Suppressor macrophage treated with lipopolysaccharide for 1 hour (primary cell): ENCODE measurements at places on chromosomes 3 and 15.
A peak's percentile ranks its signal among the peaks of the same experiment; 100 is the strongest.

- DNase-seq = peak; percentile 12
Measured at GRCh38 chr3:44468572-44469520, 8.6 kb downstream of the ZNF445 start.

DNA sequence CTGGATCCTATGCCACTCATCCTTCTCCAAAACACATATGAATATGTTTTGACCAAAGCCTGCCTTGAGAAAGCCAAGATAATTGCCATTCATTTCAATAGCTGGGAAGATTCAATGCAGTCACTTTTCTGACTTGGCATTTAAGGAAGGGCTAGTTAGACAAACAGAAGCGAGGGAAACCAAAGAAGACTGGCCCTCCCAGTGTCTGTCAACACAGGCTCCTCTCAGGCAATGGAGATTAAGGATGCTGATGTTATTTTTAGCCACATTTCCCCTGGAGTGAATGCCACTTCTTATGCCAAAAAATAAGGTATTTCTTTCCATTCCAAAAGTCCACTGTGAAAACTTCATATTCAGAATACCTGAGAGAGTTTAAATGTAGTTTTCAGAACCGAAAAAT is 101.7 kb downstream of the P3H2 start:
- no peak for DNase-seq

DNA sequence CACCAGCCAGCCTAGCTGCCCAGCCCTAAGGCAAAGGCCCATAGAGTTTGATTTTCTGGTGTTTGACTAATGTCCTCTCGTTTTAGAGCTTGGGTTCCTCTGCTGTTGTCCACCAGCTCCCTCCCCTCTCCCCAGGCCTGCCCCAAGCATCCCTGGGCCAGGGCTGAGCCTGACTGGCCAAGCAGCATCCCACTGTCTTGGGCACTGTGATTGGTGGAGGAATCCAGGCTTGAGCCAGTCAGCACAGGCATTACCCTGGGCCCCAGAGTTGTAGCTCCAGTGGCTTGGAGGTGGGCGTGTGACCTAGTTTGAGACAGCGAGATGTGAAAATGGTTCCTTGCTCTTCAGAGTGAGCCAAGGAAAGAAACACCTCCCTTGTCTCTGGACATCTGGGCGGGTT is 155.3 kb upstream of the MEF2A start:
- no peak for DNase-seq

- DNase-seq = no peak
Measured at GRCh38 chr3:64303401-64303800, 78.1 kb upstream of the PRICKLE2 start.

DNA sequence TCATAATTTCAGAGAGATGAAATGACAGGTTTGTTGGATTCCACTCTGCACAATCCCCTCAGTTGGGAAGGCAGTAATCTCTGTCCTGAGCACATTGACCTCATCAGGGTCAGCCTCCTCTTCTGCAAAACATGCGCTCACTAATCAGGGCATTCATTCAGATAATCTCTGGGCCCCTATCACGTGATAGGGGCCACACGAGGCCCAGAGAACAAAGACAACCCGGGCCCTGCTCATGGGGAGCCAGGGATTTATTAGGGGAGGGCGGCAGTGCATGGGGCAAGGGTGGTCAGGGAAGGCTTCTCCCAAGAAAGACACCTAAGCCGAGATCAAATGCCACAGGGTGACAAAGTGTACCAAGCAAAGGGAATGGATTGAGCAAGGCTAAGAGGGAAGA is 1.1 kb downstream of the TCTA start:
- no peak for DNase-seq

DNA sequence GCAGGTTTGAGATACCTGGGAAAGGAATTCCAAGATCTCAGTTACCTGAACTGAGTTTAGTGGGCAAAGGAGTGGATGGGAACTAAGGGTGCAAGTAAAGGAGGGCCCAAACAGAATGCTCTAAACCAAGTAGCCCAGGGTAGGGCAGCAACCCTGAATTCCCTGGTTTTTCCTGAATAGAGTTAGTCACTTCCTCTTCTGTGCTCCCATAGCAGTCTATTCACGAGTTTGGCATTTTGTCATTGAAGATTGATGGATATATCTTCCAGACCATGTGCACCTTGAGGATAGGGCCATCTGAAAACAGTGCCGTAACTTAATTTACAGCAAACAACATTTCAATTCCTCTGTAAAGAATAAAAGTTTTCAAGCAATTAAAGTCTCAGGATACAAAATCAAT is 18.5 kb upstream of the PTX3 start:
- no peak for DNase-seq

DNA sequence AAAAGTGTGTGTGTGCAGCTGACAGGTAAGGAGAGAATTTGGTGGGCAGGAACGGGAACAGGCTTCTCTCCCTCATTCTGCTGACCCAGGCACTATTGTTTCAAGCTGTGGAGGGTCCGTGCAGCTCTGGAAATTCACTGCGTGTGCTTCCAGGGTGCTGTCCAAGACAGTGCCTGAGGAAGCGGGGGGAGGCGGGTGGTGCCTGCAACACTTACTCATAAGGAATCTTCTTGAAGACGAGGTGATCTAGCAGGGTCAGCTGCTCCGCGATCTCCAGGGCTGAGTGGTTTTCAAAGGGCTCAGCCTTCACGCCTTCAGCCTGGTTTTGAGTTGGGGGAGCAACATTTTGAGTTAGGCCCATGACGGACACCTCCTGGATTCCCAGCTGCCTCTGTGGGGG is 46.6 kb upstream of the CTSH start:
- no peak for DNase-seq

DNA sequence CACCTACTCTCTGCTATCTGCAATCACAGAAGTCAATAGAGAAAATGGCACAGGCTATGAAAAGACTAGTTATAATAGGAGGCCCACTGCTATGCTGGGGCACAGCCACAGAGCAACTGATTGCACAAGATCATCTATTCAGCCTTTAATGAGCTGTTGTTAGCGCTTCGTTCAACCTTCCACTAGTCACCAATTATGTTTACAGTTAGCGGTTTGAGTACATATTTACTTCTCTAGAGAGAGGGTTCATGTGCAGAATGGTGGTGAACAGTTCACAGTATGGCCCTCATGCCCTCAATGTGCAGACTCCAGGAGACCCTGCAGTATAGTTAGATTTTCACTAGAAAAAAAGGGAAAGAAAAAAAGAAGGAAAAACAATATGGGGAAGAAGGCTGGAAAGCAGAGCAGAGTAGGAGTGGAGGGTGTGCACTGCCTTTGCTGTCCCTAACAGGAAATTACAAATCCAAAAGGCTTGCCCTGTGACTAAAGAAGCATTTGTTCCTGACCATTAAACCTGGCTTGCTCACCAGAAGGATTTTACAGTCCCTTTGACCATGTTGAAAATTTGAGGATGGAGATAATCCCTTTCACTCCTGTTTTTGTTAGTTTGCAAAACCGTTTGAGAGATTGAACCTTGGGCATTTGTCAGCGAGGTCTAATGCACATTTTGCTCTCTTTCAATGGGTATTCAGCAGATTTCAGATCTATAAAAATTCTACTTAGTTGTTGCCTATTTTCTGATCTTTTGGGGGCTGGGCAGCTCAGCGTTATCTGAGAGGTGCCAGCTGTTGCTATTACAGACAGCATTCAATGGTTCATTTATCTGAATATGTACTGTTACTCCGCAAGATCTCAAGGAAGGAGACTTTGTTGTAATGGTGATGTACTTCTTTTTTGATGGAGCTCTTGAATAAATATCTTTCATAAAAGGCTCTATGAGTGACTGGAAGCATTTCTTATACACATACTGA is 296.1 kb downstream of the LSAMP start:
- no peak for DNase-seq

GRCh38 chr3:46500656-46501635 is 3.2 kb downstream of the RTP3 start:
- peak; percentile 17 for DNase-seq

DNA sequence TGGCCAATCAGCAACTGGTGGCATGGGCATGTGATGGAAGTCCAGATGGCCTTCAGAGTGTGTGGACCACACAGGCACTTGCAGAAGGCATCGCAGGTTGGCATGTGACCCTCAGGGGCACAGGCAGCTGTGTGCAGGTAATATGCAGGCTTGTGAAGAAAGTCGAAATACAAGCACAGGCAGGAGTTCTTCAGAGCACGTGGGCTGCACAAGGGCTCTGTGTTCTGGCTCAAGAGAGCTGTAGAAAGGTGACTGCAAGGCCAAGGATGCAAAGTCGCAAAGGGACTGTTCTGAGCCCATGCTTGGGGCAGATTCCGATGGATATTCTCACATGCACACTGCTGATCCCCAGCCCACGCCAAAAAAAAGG is 8.3 kb downstream of the LRRC2 start:
- DNase-seq = no peak

DNA sequence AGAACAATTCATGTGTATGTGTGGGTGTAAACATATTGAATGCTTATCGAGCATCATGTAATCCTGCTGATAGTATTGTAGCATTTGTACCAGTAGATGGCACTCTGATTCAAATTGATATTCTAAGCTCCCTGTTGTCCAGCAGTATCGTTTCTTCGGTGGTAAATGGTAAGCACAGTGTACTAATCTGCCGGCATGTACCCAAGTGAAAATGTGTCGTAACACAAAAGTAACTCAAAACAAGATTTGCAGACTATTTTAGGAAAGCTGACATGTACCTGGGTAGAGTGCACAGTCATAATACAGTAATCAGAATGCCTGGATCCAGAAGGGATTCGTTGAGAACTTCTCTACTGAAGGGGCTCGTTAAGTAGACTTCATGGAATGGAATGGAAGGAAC is 31.7 kb upstream of the MNS1 start:
- DNase-seq = peak; percentile 59

DNA sequence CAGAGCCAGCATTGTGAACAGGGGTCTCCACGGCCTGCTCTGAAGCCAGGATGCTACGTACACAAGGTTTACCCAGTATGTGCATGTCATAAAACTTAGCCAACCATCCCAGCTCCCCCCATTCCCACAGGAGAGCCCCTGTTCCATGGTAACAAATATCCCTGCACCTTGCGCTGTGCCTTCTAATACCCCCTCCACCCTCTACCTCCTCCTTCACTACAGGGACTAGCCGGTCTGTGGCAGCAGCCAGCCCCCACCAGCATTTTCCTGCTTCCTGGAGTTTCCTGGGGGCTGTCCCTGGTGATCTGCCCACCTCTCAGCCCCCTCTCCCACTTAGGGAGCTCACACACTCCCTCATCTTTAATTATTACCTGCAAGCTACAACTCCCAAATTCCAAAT is 20.4 kb downstream of the ACSBG1 start:
- no peak for DNase-seq

GRCh38 chr15:43207024-43207423 is 13.8 kb downstream of the EPB42 start:
- no peak for DNase-seq

- DNase-seq = no peak
Measured at GRCh38 chr3:1269808-1270207, 177.0 kb downstream of the CNTN6 start.

- DNase-seq = no peak
Measured at GRCh38 chr3:55507808-55508207, 20.7 kb upstream of the WNT5A start.

GRCh38 chr3:64134882-64135281 is 90.4 kb downstream of the PRICKLE2 start:
- DNase-seq = no peak
